Epithelial cell of alveolus of lung (primary cell): ENCODE measurements at places on chromosomes 5 and 9. TPM values are rescaled to one million over a fixed set of nuclear protein-coding genes. Genes with fewer than 3 reads are reported as not detected.

NMUR2 gene
- total RNA-seq = 0.24 TPM in 1 of 2 replicates, not detected in the other

PAIP2 gene
- total RNA-seq = 53.4 and 88.9 TPM in 2 replicates

PDE8B gene
- total RNA-seq = 0.13 and 1.2 TPM in 2 replicates

TCF7 gene
- 0.32 and 3.2 TPM in 2 replicates for total RNA-seq

ALDOB gene
- total RNA-seq = not detected in 2 replicates

GRM6 gene
- not detected in 2 replicates for total RNA-seq

CDX1 gene
- total RNA-seq = 0.78 TPM in 1 of 2 replicates, not detected in the other

LCN15 gene
- not detected in 2 replicates for total RNA-seq

PLPP7 gene
- total RNA-seq = 4.5 and 5.1 TPM in 2 replicates

THBS4 gene
- total RNA-seq = 0.91 and 15.1 TPM in 2 replicates

PPP3R2 gene
- total RNA-seq = not detected in 2 replicates

DBH gene
- total RNA-seq = not detected in 2 replicates

PCDHA4 gene
- 0.48 TPM in 1 of 2 replicates, not detected in the other for total RNA-seq

RGS7BP gene
- under 0.01 TPM in 1 of 2 replicates, not detected in the other for total RNA-seq

TAF1L gene
- total RNA-seq = under 0.01 TPM in 1 of 2 replicates, not detected in the other

S100Z gene
- not detected in 2 replicates for total RNA-seq

DPM2 gene
- total RNA-seq = 15.3 and 21.7 TPM in 2 replicates

DRD1 gene
- total RNA-seq = not detected in 2 replicates

IFNA2 gene
- total RNA-seq = not detected in 2 replicates

FAXDC2 gene
- total RNA-seq = 3.6 and 28.8 TPM in 2 replicates

COL23A1 gene
- total RNA-seq = not detected in 2 replicates

GGTA1 gene
- total RNA-seq = not detected in 2 replicates
